ENCODE measurements at places on chromosomes 12 and 14.

DNA sequence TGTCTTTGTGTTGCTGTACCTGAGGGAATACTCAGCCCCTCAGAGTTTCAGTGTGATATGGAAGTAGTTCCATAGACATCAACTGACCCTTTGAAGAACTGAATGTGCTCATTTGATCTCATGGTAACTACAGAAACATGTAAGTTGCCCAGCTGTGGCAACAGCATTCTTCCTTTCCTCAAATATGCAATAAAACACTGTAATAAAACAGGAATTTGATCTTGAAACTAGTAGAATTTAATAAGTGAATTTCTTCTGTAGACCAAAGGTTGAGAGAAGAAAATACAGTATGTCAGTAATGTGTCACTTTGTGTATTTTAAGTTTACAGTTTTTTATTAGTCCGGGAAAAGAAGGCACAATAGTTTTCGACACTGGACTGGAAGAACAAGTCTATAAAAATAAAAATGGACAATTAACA, 31.9 kb downstream of the KCTD10 start:
- no peak for DNase-seq

GRCh38 chr12:122304924-122305323, 38.6 kb upstream of the VPS33A start:
- DNase-seq = no peak

- DNase-seq = no peak
These were observed 192.2 kb downstream of the TMTC3 start for GRCh38 chr12:88334271-88334670.

DNA sequence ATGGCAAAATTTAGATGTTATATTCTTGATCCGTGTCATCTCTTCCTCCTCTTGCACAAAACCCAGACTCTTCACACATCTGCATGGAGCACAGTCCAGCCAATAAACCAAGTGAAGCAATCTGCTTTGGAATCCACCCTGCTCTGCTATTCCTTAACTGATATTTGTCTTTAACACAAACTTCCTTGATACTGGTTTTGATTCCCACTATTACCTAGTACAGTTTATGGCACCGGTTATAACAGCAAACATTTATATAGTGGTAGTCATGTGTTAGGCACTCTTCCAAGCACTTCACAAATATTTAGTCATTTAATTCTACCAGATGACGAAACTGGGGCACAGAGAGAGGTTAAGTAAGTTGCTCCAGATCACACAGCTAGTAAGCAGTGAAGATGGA, 12.5 kb downstream of the STYK1 start:
- no peak for DNase-seq

DNA sequence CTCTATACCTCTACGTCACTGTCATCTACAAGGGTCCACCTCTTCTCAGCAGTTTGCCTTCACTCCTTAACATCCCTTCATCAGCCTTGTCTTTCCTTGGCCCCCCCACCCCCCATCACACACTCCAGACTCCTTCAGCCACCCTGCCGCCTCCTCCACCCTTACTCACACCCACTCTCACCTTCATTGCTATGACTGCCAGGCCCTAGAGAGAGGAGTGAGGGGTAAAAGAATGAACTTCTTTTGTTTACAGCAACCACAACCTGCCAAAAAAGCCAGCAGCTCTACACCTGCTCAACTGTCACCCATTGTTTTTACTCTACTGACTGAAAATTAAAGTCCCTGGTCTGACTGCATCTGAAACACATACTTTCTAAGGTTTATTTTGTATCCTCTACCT, 112.8 kb downstream of the DUSP6 start:
- no peak for DNase-seq

DNA sequence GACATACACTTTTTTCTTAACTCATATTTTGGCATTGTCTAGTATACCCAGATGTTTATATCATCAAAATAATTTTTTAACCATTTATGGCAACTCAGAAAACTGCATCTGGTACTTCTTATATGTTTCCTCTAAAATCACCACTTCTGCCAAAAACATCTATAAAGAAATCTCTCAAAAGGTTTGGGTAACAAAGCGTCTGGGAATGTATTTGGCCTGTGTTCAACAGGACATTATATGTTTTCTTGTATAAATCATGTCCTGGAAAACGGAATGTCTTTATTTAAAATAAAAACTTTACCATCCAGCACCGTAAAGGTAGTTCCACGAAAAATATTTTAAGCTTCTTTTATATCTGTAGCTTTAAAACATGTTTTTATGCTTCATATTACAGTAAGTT, 36.1 kb upstream of the FBLN5 start:
- no peak for DNase-seq

DNA sequence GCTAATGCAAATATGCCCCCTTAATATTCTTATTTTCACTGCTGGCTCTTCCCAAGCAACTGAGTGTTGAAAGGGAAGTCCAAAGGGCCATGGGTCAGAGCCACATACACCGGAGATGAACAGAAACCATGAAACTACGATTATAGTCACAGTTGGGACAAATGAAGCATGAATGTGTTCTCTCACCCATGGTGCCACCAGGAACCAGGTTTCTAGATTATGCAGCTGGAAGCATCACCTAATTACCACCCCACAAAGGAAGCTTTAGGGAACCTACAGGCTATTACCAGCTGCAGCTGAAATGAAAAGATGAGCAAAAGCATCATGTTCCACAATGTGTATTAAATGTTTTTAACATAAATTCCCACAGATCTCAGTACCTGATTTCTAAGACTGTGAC, 15.4 kb downstream of the TMTC1 start:
- no peak for DNase-seq

DNA sequence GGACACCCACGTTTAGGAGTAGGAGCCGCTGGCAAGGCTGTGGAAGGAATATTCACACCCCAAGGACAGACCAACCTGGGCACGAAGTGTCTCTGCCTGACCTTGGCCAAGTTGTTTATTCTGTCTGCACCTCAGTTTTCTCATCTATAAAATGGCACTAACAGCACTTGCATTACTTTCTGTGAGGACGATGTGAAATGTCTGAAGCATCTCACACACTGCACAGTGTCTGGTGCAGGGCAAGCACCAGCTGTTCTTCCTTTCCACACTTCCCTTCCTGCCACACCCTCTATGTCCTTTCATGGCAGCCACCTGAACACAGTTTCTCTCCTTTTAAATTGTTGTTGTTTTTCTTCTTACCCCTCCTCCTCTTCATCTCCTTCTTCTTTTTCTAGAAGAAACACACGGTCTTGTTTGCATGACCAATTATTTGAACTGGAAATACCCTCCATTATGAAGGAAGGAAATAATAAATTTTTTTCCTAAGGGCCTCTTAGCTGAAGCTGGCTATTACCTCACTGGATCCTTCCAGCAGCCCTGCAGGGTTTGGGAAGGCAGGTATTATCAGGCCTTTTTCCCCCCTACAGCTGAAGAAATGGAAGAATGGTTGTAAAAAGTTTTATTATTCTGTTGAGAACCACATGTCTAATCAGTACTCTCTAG, 42.9 kb upstream of the ATP23 start:
- no peak for DNase-seq

DNA sequence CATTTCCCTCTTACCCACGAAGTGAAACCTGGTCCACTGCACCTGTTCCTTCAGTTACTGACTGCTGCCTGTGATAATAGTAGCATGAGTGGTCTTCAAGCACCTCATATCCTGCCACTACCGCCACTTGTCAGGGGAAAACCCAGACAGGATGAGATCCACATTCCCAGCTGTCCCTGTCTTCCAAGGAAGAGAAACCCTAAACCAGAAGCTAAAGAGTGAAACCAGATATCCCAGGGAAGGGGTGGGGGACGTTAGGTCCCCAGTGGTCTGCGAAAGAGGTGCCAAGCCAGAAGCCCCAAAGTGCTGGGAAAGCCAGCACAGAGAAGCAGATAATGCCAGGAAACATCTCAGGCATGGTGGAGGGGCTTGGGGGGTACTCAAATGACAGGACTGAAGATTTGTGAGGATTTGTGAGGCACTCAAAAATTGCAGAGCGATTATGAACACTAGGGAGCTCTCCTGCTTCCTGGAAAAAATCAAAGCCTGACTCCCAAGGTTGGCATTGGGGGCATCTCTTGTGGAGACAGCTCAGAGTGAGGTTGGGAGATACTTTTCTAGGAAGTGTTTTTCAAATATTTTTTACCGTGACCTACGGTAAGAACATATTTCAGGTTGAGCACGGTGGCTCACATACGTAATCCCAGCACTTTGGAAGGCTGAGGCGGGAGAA, 77.9 kb downstream of the TMEM30B start:
- no peak for DNase-seq

- DNase-seq = no peak
These were observed 67.1 kb upstream of the DCN start for GRCh38 chr12:91249518-91250272.

GRCh38 chr14:76235628-76236027, 83.9 kb downstream of the GPATCH2L start:
- DNase-seq = no peak

- no peak for DNase-seq
These were observed 51.3 kb downstream of the IQSEC3 start for GRCh38 chr12:117816-118345.

DNA sequence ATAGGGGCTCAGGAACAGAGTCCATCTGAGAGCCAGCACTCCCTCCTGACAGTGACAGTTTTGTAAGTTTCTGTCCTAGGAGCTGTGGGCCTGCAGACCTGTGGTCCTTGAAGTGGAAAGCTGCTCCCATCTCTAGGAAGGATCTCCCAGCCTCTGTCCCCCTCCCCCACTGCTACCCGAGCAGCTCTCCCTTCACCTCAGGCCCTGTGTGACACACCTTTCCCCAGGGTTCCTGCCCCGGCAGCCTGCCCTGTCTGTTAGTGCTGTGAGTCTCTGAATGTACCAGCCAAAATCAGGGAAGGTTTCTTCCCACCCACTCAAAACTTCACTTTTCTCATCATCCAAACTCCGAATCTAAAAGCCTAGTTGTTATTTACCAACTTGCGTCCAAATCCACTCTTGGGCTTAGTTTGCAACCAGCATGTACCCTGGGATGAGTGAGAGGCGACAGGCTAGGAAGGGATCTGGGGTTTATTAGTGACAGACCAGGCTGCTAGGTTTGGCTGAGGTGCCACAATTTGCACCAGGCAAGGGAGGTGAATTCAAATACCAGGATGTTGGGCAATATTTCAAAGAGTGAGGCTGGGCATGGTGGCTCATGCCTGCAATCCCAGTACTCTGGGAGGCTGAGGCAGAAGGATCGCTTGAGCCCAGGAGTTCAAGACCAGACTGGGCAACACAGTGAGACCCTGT, 39.9 kb downstream of the NINJ2 start:
- DNase-seq = no peak

DNA sequence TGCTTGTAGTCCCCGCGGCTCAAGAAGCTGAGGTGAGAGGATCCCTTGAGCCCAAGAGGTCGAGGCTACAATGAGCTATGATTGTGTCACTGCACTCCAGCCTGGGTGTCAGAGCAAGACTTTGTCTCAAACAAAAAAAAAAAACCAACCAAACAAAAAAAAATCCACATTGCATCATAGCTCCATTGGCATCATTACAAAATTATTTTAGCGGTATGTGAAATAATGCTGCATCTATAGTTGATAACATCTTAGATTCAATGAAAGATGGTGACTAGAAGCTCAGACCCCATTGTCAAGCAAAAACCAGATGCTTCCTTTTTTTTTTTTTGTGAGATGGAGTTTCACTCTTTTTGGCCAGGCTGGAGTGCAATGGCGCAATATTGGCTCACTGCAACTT, 14.8 kb upstream of the PTHLH start:
- no peak for DNase-seq

GRCh38 chr14:79011091-79011919, 841.1 kb downstream of the NRXN3 start:
- DNase-seq = no peak

GRCh38 chr14:105316577-105316941, 2.0 kb downstream of the PACS2 start:
- no peak for DNase-seq

GRCh38 chr14:34020014-34020413, 69.1 kb upstream of the EGLN3 start:
- DNase-seq = no peak

- DNase-seq = no peak
These were observed 137.2 kb upstream of the ARHGAP5 start for GRCh38 chr14:31939934-31940333.

DNA sequence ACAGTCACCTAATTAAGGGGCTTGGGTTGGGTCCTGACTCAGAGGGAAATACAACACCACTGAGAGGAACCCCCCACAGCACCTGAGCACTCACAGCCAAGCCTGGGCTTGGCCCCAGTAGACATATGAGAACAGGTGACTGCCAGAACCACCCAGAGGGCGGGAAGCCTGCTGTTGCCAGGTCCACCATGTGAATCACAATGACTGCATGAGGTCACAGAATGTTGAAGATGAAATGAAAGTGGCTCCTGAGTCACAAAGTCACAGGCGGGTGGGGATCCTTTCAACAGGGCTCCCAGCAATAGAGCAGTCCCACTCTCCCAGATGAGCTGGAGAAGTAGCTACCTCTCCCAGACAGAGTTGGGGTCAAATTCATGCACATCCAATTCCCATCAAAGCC, at the start of gene LRRC74A:
Gene LRRC74A, plus strand, starts transcription at position 287 of the 400 bp plus-strand sequence. CDS start 290 bp downstream, outside the sequence.
- no peak for DNase-seq

- DNase-seq = no peak
These were observed 4.2 kb upstream of the XPOT start for GRCh38 chr12:64400041-64400440.

DNA sequence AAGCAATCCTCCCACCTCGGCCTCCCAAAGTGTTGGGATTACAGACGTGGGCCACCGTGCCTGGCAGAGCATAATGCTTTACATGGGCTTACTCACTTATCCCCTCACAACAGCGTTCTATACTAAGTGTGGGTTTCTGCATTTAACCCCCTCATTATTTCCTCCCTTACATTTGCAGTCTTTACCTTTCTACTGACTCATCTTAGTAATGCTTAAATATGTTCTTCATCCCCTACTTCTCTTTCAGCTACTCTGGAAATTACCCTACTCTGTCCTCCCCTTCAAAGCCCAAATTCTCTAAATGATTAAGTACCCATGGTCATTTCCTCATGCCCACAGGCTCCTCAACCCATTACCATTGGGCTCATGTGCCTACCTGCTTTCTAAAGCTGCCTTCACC, 40.7 kb downstream of the NKX2-1 start:
- no peak for DNase-seq

DNA sequence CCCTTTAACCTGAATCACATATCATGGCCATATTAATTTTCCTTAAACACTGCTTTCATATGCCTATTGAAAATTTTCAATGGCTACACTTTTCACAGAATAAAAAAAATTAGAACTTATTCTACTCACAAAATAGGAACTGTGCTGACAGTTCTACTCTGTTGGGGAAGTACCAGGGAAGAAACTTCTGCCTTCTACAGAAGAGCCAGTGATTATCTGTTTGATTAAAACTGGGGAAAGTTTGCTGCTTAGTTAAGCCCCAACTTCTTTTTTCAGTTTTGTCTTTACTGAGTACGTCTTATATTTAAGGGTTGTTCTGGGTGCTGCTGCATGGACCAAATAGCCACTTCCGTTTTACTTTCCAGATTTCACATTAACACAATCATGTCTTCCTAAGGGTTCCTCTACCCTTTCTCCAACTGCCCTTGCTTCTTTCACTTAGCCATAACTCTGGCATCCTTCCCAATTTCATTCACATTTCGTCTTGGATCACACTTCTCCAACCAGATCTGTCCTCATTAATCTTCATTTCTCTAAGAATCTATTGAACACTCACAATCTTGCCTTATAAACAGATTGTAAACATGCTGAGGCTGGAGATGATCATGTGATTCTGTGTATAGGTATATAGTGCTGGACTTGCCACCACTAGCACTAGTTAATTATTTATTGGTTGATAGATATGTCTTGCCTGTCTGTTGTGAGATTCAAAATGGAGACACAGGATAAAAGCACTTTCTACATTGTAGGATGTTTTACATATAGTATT, 1.9 kb upstream of the SEL1L start:
- no peak for DNase-seq

Measured in activated CD8-positive, alpha-beta memory T cell treated with anti-CD3 and anti-CD28 coated beads for 4 hours (primary cell).